ENCODE measurements at places on chromosomes 7 and 10.

DNA sequence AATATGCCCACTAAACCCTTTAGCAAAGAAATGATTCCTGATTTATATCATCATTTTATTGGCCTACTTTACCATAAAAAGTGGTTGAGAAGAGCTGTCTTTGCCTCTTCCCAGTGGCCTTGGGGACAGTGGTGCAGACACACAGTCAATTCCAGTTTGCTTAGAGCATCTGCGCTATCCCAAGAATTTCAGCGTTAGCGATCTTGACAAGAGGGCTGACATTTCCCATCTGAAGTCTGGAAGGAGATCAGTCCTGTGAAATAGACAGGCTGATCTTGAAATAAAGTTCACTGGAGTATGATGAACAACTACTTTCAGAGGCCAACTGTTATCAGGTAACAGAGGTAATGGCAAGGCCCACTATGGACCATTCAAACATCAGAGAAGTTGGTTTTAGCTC is 475.3 kb upstream of the NRP1 start:
- no peak for DNase-seq

GRCh38 chr7:15215616-15216015 is 313.1 kb upstream of the DGKB start:
- DNase-seq, result no peak

- no peak for DNase-seq
These were observed 580 bp downstream of the MRPS16 start for GRCh38 chr10:73251683-73252444.

DNA sequence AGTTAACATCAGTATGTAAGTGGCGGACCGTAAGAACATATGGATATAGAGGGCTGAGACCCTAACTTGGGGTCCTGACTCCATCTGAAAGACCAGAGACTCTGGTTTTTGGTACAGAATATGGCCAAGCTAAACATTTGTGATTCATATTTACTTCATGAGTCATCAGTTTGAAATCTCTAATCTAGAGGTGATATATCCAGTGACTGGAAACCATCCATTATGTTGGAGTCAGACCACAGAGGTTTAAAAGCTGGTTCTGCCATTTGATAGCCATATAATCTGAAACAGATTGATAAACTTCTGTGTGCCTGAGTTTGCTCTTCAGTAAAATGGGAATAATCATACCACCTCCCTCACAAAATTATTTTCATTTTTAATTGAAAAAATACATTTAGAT is 505.3 kb downstream of the SORCS3 start:
- DNase-seq, result no peak

DNA sequence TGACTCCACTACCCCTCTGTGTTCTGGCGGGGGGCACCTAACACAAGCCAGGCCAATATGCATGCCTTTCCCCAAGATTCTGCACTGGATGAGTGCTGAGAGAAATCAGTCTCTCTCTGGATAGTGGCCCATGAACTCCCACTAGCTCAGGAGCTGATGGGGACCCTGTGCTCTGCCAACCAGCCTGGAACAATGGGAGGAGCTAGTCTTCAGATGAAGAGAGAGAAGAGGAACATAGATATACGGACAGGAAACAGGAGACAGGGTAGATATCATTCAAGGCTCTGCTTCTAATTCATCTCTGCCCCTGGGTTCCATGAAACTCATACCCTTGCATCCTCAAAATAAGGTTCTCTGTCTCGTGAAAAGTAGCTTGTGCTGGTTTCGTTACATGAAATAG is 27.9 kb upstream of the PLXNA4 start:
- DNase-seq, result no peak

DNA sequence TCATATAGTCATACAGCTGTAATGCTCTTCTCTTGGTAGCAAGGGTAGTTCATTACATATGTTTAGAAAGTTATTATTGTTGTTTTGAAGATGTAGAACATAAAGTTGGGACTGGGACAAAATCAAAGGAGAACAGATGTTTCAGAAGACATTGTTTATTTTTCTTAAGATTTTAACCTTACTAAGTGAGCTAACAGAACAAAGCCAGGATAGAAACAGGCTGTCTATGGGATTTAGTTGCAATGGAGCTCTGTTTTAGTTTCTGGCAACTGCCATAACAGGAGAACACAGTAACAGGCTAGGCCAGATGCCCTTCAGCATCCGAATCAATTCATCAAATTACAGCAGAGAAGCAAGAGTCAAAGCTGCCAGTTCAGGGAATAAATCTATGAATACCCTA is 382.4 kb downstream of the ARL4A start:
- DNase-seq, result no peak

GRCh38 chr10:93742633-93743349 is 14.9 kb upstream of the LGI1 start:
- DNase-seq, result no peak

DNA sequence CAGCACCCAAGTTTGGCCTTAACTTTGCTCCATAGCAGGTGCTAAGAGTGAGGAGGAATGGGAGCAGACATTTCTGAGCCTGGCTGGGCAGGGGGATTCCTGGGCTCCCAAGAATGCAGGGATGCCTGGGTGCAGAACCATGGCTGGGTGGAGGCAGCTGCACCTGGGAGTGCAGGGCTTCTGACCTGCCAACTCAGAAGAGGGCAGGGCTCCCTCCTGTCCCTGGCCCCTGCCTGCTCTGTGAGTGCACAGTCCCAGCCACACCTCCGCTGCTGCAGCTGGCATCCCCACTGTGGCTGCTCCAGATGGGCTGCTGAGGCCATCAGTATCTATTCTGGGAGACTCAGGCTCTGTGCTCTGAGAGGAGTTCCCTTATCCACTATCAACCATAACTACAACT is 747.4 kb upstream of the VSTM2A start:
- no peak for DNase-seq
